ENCODE measurements at places on chromosomes 5 and 9.

- no peak for DNase-seq
Observed at GRCh38 chr9:8457055-8457454, 657.5 kb upstream of the DMAC1 start.

- DNase-seq, result no peak
Observed at GRCh38 chr9:34378376-34379060, 1.8 kb upstream of the MYORG start.

DNA sequence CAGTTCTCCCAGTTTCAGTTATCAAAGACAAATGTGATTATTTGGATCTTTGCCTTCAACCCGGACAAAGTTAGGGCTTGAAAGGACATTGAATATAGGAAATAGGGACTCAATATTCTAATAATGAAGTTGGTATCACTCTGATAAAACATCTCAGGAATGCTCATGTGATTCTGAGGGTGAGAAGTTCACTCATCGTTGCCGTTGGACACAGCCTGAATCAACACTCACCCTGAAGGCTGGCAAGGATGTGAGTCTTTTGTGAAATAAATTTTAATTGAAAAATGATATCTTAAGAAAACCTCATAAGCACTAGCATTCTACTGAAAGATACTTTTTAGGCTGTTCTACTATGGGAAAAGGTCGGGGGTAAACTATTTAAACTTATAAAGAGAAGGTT, 44.8 kb upstream of the C9orf72 start:
- DNase-seq, result no peak

- no peak for DNase-seq
Observed at GRCh38 chr5:38639377-38640358, 83.2 kb upstream of the LIFR start.

- peak; percentile 64 for DNase-seq
Observed at GRCh38 chr9:137705443-137705863, 86.6 kb downstream of the EHMT1 start.

GRCh38 chr5:63697811-63698210, 264.4 kb downstream of the HTR1A start:
- no peak for DNase-seq

GRCh38 chr9:2722715-2723114, 5.4 kb downstream of the KCNV2 start:
- no peak for DNase-seq

GRCh38 chr5:6419340-6419852, 29.3 kb upstream of the UBE2QL1 start:
- DNase-seq, result no peak

GRCh38 chr9:34500623-34501267, 22.0 kb downstream of the ENHO start:
- peak; percentile 78 for DNase-seq

GRCh38 chr5:153659039-153659736, 168.7 kb downstream of the GRIA1 start:
- no peak for DNase-seq

GRCh38 chr5:116475338-116475737, 99.3 kb downstream of the SEMA6A start:
- DNase-seq, result no peak

- DNase-seq, result no peak
Observed at GRCh38 chr9:89405826-89406225, 87.5 kb downstream of the SECISBP2 start.

DNA sequence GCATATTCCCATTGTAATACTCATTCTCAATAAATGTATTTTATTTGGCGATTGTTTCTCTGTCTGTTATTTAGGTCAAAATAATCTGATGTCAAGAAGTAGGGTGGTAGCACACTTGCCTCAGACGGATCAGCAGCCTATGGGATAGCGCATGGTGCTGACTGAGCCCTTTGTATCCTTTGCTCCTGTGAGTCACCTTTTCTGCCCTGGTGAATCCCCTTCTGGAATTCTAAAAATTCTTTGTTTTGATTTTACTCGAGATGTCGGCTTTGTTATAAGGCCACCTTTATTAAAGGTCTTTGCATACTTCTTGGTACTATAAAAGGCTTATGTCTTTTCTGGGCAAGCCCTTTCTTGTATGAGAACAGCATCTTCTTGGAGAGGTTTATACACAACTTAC, 1187.8 kb downstream of the CDH9 start:
- no peak for DNase-seq

DNA sequence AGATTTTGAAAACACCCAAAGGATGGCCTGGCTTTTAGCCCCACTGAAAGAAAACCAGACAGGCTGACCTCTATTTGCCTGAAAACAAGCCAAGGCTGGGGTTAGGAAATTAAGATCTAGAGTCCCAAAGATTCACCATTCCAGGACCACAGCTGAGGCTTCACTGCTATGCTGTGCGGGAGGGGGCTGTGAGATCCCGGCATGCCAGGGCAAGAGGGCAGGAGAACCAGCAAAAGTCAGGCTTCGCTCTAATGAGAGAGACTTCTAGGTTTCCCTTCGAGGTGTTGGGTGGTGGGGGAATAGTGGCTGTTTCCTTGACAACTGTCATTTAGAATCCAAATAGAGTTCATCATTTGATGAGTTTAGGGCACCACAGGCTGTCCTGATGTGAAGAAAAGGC, 152.9 kb upstream of the NFIB start:
- DNase-seq, result no peak

GRCh38 chr5:110001648-110002047, 311.9 kb downstream of the MAN2A1 start:
- no peak for DNase-seq

- DNase-seq, result no peak
Observed at GRCh38 chr5:112165399-112165798, 253.7 kb downstream of the EPB41L4A start.

- DNase-seq, result no peak
Observed at GRCh38 chr9:83247732-83248131, 184.8 kb upstream of the RASEF start.

- no peak for DNase-seq
Observed at GRCh38 chr5:94793816-94794198, 175.3 kb downstream of the SLF1 start.

DNA sequence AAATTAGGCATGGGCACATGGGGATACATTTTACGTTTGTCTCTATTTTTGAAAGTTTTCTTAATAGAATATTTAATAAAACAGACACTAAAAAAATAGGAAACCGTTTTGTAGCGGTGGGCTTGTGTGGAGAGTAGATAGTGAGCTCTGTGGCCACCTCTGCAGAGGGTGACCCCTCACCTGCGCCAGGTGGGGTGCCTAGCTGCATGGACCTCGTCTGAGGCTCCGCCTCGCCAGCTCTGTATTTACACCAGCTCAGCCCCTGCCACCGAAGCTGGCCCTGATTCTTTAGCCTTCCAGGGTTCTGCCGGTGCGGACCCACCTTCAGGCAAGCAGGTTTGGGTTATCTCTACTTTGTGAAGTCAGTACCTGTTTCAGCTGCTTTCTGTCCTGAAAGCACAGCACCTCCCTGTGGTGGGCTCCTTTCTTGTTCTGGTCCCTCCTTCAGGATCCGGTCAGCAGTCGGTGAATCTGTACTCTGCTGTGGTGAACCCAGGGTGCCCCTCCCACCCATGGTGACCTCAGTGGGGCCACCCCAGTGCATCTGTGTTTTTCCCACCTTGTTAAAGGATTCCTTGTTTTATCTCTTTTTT, 105.2 kb upstream of the CACNA1B start:
- peak; percentile 23 for DNase-seq

DNA sequence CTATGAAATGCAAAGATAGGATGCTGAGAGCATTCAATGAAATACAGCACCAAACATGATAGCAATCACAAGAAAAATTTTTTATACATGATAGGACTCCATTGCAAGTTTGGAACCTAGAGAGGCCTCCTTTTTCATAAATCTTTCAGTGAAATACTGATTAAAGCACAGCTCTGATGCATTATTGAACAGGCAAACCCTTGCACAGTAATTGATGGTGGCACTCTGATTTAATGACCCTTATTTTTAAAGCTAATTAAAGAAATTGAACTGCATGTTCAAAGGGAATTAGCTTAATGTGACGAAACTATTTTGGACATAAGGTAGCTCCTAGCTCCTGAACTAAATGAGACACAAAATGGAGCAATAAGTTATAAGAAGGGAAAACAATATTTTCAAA, 44.6 kb downstream of the MPDZ start:
- DNase-seq, result no peak

DNA sequence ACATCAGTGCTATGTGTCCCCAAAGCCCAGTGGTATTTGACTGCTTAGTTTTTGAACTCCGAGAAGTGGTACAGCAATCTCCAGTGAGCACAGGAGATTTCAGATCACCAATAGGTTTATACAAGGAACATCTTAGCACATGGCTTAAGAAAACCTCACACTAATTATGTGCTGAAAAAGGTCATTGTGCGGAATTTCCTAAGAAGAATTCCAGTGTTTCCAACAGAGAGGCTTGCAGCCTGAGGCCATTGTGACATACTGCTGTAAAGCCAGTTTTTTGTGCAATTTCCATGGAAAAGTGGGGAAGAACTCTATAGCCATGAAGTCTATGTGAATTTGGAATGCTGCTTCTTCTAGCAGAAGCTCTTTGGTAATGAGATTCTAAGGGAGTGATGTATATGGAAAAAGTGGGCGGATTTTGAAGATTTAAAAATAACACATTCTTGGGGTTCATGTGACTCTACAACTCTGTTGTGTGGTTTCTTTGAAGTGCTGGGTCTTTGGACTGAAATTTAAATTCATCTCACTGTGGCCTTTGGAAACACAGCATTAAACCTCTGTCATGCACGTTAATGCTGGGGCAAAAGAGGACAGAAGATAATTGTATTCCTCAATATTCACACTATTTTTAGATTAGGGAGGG, 110.5 kb upstream of the CD180 start:
- no peak for DNase-seq

- no peak for DNase-seq
Observed at GRCh38 chr9:80632041-80632440, 1057.3 kb downstream of the TLE1 start.

DNA sequence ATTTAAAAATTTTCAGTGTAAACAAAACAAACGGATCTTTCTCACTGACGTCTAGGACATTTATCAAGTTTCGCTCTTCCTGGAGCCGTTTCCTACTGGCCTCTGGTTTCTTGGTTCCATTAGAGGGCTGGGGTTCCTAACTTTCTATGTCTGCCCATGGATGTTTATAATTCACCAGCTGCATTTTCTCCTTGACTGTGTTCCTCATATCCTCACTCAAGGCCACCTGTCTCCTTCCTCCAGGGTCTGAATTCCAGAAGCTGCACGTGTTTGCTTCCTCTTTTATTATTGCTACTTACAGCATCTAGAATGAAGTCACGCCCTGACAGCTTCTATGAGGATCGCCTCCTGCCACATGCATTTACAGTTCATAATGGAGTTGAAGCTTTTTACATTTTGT, 74.1 kb upstream of the BASP1 start:
- no peak for DNase-seq

- no peak for DNase-seq
Observed at GRCh38 chr5:178428341-178429155, 161.6 kb downstream of the COL23A1 start.

DNA sequence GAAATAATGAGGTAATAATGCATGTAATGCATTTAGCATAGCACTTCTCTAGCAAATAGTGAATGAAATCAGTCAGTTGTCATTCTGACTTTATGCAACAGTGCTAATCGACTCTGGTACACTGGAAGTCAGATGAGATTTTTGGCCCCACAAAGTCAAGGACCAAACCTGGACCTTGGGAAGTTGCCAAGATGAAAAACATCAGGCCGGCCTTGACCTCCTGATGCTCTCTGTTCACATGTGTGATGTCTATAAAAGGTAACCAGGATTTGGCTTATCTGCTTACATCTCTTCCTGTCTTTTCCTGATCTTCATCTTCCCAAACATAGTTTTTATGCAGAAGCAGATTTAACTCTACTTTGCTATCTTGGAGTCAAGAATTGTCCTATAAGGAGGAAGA, 39.5 kb downstream of the SLC22A5 start:
- DNase-seq, result no peak

DNA sequence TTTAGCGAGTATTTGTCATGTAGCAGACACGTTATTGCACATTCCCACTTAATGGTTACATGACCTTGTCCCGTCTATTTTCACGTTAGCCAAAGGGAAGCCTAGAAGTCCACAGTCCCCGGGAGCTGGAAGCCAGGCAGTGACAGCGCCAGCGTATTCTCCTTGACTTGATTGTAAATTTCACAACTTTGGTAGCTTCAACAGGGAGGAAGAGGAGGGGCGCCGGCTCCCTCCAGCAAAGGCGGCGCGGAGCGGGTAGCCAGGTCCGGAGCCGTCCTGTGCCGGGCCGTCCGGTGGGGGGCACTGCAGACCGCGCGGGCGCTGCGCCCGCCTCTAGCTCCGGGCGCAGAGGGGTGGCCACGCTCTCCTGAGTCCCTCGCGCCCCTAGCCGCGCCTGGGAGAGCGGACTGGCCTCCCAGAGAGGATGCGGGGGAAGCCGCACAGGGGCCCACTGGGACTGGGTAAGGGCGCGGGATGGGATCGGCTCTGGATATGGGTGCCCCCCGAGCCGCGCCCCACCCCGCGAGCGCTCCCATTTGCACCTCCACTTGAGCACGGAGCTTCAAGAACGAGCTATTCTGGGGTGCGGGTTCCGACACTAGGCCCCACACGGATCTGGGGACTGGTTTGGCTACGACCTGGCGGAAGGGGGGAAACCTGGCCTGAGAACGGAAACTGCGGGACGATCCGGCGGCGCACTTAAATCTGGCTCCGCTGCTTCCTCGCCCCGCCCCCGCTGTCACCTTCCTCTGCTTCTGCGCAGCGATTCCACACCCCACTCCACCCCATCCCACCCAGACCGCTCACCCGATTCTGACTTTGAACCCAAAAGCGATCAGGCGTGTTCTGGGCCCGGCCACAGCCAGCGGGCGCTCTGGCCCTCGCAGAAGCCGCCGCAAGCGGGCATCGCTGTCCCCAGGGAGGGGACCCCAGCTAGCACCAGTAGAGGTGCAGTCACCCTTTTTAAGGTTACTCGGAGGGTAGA, 23.8 kb downstream of the KLF4 start:
- no peak for DNase-seq

DNA sequence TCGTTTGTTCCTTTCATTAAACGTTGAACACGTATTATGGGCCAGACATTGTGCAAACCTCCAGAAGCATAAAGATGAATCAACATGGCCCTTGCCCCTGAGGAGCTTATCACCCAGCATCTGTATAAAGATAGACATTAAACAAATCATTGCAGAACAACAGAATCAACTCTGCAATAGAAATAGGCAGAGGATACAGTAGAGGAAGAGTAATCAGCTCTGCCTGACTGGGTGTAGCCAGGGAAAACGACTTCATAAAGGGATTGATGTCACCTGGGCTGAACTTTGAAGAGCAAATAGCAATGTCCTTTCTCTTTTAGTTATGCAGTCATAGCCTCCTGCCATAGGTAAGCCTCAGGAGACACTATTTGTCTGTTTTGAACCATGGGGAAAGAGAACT, 13.4 kb downstream of the RGS7BP start:
- no peak for DNase-seq

- no peak for DNase-seq
Observed at GRCh38 chr9:104805441-104805840, 41.5 kb downstream of the NIPSNAP3B start.

- DNase-seq, result no peak
Observed at GRCh38 chr9:126508171-126508591, 105.5 kb upstream of the LMX1B start.

DNA sequence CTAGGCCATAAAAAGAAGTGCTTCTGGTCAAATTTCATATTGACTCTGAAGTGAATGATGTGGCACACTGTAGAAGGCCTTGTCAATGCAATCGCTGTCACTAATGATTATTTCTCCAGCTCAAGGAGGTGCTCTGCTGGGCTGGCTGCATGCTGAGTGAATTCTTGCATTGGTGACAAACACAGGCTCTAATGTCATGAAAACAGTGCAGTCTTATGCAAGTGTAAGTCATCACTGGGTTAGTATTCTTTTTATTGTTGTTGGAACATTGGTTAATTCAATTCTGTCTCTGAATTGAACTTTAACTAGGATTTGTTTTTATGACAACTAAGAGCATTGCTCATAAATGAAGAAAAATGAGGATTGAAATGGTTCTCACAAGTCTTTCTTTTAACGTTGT, 57.3 kb upstream of the CD180 start:
- no peak for DNase-seq

All from CD4-positive, alpha-beta T cell treated with Interleukin-17A for 4 hours (primary cell).